NCI-H2081 treated with DMSO at 0.1 percent for 48 hours (cell line): ENCODE measurements at places on chromosomes 12 and 14.

DNA sequence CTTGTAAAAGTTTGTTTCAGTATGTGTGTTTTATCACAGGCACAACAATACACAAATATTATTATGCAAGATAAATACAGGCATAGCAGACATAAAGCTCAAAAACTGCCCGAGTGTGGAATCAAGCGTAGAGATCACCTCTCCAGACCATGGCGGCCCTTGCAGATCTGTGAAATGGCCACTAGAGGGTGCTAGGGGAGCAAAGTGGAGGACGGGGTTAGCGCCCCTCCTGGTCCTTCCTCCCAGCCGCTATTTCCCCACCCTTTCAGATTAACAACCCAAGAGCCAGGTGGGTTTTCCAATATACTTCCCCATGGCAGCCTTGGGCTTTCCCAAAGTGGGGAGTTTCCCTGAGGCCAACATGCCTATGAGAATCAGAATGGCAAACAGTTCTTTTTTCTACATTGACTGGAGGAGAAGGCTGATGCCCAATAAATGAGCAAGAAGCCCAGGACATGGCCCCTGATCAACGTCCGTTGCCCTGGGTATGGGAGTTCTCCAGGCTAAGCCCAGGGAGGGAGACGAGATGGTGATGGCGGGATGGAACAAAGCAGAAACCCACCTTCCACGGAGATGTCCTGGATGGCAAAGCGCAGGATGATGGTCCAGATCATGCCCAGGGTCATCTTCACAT is 67.4 kb downstream of the ACTN1 start:
- no peak for DNase-seq

- no peak for DNase-seq
Observed at GRCh38 chr12:64950711-64951298, 126.4 kb downstream of the TBC1D30 start.

DNA sequence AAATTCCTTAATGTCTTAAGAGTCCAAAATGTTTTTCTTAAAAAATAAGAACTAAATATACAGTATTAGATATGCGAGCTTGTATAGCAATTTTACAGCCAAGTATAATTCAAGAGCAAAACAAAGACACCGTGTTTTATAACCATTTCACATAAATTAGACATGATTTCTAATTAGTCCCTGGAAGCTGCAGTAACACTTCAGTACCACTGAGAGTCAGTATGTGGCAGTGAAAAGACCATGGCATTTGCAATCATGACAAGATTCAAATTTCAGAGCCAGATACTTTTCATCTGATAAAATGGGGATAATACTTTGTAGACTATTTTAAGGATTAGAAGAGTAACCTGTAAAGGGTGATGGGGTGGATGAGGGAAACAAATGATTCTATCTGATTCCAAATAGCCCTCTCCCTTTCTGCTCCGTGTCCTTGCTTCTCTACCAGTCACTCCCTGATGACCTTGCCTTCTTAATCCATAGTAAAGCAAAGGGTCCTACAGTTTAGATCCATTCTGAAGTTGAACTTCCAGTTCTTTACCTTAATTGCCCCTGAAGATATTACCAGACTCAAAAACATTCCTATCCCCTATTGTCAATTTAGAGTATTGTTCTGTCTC is 145.4 kb upstream of the ABCD2 start:
- no peak for DNase-seq

DNA sequence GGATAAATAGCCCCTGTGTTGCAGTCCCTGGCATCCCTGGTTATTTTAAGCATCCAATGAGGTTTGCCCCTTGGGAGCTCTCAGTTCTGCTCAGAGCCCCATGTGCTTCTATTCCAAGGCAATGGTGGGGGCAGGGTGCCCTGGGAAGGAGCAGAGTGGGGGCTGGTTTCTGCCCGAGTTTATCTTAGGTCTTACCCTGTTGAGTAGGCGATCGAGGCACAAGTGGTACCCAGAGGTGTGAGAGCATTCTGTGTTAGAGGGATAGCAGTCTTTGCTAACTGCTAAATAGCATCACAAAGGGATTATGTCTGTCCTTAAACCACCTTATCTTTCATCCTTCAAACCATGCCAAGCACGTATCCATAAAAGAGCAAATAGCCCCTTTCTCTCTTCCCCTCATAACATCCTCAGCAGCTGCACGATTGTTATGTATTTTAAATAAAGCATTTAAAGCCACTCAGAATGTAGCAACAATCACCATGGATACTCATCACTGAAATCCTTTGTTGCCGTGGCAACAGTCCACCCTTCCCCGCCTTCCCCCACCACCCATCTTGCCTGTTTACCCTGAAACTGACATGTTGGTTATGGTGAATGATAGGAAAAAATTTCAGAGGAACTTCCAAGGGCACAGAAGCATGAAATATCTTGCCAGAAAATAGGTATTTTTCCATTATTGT is 139.3 kb downstream of the PTPN11 start:
- no peak for DNase-seq

- DNase-seq: no peak
Observed at GRCh38 chr12:46554460-46554859, 181.9 kb upstream of the SLC38A2 start.

DNA sequence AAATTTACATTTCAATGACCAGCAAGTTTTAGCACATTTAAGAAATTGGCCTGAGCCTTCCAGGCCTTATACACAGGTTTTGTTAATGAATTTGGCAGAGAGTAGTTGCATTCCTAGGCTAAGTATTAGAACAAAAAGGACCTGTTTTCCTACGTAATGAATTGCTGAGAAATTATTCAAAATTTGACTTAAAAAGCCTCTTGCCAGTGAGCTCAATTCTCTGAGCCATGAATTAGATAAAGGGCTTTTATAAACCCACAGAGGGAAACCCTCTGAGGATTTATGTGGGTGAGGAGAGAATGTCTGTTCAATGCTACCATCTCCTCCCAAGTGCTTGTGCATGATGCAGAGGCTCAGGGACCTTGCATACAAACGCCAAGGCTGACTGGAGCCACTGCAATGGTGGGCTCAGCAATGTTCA is 94.5 kb upstream of the PELI2 start:
- DNase-seq: no peak

DNA sequence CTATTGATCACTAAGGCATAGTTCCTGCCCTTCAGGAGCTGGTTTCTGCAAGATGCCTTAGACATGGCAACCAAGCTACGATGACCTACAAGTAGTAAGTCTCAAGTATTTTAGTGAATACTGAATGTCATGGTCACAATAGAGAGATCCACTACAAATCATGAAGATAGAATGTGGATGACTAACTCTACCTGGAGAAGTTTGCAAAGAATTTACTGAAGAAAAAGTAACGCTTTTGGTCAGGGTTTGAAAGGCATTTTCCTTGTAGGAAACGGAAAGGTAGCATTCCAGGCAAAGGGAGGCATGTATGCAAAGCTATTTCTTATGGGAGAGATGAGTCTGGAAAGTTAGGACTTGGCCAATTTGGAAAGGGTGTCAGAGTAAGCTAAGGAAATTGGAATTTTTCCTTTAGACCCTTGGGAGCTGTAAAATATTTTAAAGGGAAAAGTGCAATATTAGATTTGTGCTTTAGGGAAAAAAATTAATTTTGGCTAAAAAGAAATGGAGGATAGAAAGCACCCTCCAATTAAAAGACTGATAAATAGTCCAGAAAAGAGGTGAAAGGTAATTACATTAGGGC is 377.5 kb downstream of the EGLN3 start:
- DNase-seq: no peak

DNA sequence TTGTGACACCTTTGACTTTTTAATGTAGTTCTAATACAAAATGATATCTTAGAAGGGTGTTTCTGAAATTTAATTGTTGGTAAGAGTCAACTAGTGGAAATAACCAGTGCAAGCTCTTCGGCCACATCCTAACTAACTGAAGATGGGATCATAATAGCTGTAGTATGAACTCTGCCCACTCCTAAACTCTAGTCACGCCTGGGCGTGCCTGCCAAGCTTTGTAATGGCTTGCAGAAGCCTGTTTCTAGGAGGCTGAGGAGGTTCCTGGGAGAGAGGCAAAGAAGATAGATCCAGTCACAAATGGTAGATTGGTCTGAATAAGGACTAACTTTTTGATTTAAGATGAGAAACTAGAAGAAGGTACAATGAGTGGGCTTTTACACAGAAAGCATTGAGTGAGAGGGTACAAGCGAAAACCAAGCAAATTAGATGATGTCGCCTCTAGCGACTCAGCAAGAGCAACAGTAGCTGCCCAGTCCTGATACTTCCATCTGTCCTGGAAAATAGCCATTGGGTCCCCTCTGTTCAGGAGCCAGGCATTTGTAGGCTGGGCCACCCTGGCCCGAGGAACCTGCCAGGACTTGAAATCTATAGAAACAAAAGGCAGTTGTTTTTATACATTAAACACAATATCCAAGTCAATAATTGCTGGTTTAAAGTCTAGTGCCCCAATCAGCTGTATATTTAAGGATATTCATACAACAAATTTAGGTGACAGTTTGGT is 148.8 kb downstream of the SLC38A4 start:
- no peak for DNase-seq

DNA sequence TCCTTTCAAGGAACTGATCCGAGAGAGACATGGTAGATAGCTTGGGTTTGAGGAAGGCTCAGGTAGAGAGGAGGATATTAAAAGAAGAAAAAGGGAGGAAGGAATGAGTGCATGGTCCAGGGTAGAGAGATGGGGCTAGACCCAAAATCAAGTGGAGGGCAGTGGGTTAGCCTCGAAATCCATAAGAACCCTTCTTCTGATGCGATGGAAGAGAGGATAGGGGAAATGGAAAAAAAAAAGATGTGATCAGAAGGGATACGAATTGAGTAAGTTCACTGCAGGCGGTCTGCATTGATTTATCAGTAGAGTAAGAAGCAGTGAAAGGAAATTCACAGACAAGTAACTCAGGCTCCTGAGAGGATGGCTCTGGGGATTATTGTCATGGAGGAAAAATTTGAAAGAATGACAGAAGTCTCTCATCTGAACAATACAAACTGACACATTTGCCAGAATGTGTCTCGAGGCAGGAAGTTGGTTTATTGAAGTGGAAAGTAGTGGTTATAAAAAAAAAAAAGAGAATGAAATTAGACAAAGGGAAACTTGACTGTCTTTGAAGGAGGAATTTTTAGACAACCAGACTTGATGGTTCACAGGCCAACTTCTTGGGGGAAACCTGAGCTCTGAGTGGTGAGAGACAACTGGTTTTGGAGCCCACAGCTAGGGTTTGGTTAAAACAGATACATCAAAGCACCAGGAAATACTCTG is 10.2 kb downstream of the PPFIBP1 start:
- DNase-seq: no peak

DNA sequence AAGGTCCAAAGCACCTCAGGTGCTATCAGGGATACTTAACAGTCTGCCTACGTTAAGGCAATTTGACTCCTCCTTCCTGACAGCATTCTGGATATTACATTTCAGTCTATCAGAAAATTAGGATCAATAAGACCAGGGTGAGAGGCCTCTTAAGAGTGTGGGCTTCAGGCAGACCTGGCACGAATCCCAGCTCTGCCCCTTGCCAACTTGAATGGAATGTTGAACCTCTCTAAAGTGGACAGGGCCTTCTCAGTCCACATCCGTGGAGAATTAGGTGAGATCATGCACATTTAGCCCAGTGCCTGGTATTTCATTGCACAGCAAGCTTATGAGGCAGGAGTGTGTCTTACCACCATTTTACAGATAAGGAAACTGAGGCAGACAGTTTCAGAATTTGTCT is 25.9 kb downstream of the DCAF4 start:
- DNase-seq: no peak

GRCh38 chr12:12450043-12450471 is 93.2 kb downstream of the BORCS5 start:
- DNase-seq: no peak

DNA sequence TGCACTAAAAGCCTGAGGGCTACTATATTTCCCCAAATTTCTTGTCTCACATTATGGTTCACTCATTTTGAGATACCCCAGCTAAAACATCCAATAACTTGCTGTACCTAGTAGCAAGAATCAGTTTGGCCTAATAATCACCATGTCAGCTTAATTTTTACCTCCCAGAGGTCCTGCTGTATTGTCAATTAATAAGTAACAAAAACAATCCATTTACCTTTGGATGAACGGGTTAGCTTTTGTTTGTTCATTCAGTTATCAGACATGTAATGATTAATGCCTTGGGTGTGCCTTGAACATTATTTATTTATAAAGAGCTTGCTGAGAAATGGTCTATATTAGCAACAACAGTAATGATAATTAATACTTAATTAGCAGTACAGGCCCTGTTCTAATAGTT is 57.0 kb downstream of the MON2 start:
- DNase-seq: no peak

GRCh38 chr12:120674097-120674636 is 12.8 kb upstream of the MLEC start:
- no peak for DNase-seq

DNA sequence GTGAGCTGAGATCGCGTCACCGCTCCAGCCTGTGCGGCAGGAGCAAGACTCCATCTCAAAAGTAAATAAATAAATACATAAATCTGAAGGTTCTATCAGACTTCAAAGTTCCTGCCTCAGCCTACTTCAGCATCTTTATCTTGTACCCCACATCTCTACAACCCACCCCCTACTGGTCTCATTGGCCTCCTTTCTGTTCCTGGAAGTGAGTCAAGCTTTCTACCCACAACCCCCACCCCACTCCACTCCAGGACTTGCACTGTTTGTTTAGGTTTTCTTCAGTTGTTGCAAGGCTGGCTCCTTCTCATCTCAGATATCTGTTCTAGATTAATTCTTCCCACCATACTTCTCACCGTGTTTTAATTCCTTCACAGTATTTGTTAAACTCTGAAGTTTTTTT is 714 bp upstream of the PSMC6 start:
- DNase-seq: no peak

- DNase-seq: no peak
Observed at GRCh38 chr12:102374190-102374589, 106.2 kb downstream of the IGF1 start.

GRCh38 chr12:125340791-125341190 is 275.6 kb downstream of the AACS start:
- no peak for DNase-seq

DNA sequence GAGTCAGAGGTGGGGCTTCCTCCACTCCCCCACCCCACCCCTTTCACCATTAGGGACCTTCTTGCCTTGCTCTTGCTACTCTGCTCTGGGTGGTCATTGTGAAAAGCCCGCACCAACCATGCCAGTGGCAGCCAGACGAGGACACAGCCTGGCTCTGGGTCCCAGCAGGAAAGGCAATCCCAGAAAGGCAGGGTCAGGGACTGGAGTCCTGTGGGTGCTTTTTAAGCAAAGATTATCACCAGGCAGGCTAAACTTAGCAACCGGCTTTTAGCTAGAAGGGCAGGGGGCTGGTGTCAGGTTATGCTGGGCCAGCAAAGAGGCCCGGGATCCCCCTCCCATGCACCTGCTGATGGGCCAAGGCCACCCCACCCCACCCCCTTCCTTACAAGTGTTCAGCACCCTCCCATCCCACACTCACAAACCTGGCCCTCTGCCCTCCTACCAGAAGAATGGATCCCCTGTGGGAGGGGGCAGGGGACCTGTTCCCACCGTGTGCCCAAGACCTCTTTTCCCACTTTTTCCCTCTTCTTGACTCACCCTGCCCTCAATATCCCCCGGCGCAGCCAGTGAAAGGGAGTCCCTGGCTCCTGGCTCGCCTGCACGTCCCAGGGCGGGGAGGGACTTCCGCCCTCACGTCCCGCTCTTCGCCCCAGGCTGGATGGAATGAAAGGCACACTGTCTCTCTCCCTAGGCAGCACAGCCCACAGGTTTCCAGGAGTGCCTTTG is 1.2 kb upstream of the GAPDH start:
- no peak for DNase-seq
